Mesenteric fat pad (tissue), 1 donor: ENCODE measurements at places on chromosomes 11 and 22.

DNA sequence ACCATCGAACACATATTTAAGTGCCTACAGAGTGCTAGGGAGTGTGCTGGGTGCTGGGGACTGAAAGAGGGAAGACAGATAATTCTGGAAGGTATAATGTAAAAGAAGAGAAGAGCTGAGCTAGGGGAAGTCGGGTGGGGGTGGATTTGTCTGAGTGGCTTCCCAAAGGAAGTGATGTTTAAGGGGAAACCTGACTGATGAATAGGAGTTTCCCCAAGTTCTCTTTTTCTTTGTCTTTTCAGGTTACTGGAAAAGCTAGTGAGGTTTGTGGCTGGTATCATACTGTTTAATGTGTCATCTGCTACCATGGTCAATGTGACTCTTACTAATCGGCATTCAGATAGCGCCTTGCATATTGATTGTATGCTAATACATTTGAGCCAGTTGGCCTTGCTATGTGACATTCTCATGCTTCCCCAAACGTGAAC lies 151.6 kb upstream of the MTMR2 start:
- no peak for DNase-seq

- DNase-seq: no peak
Measured at GRCh38 chr11:72947229-72947628, 133.0 kb downstream of the ATG16L2 start.

GRCh38 chr11:73404048-73404447 lies 27.8 kb downstream of the RELT start:
- DNase-seq: peak; percentile 85

- no peak for DNase-seq
Measured at GRCh38 chr11:82462608-82463242, 270.9 kb downstream of the FAM181B start.

- DNase-seq: no peak
Measured at GRCh38 chr22:35226958-35227647, 30.2 kb upstream of the HMGXB4 start.

DNA sequence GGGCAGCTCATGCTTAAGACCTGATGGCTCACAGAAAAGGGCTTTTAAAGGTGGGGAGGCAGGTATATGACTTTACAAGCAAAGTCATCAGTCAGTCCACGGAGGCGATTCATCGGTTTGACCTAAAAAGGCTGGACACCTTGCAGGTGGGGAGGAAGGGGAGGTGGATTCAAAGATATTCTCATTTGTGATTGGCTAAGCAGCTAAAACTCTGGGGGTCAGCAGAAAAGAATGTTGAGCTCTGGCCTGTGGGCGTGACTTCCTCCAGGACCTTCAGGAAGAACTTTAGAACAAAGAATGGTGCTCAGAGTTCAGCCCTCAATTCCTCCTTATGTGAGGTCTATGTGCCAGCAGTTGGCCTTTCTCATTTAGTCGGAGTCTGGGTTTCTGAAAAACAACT lies 78.3 kb upstream of the LMO1 start:
- DNase-seq: no peak

- DNase-seq: no peak
Measured at GRCh38 chr11:127424661-127425060, 424.1 kb upstream of the KIRREL3 start.

- DNase-seq: no peak
Measured at GRCh38 chr22:32501836-32502752, 27.5 kb downstream of the FBXO7 start.

- DNase-seq: no peak
Measured at GRCh38 chr11:78926633-78927338, 352.1 kb upstream of the NARS2 start.

DNA sequence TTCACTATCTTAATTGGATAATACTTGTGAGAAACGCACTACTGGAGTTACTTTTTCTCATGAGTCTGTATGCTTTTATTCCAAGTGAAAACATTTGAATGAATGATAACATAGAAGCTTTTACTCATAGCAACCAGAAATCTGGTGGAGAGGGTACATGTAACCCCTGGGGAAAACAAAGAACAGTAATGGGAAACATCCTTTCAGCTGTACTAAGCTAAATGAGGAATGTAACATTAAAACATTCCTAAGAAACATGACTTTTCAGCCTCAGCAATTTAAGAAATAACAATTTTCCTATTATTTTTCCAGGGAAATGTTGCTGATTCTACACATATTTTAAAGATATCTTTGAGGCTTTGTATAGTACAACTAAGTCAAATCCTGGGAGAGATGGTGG lies 97.2 kb upstream of the CEP126 start:
- no peak for DNase-seq

GRCh38 chr11:46616551-46617133 lies 385 bp downstream of the HARBI1 start:
- DNase-seq: no peak

DNA sequence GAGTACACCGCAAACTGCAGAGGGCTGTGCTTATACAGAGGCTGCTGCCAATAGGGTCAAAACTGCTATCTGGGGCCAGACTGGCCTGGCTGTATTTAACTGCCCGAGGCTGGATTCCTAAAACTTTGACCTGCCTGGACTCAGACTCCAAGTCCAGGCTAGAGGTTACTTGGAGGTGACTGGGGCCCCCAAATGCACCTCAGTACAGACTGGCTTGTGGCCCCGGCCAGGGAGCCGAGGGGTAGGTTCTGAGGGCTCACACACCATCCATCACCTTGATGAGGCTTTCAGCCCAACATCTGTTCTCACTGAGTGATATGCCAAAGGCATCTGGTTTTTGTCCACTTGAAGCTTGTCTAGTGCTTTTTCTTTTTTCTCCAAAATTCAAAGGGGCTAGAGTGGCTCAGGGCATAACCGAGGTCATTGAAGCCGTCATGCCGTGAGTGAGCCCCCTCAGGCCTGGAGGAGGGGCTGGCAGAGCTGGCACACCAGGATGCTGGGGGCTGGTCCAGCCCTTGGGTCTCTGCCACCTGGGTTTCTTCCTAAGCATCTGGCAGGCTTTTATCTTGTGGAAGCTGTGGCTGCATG lies 52.4 kb upstream of the TTLL12 start:
- DNase-seq: no peak
